ENCODE measurements at places on chromosomes 6 and 20.

DNA sequence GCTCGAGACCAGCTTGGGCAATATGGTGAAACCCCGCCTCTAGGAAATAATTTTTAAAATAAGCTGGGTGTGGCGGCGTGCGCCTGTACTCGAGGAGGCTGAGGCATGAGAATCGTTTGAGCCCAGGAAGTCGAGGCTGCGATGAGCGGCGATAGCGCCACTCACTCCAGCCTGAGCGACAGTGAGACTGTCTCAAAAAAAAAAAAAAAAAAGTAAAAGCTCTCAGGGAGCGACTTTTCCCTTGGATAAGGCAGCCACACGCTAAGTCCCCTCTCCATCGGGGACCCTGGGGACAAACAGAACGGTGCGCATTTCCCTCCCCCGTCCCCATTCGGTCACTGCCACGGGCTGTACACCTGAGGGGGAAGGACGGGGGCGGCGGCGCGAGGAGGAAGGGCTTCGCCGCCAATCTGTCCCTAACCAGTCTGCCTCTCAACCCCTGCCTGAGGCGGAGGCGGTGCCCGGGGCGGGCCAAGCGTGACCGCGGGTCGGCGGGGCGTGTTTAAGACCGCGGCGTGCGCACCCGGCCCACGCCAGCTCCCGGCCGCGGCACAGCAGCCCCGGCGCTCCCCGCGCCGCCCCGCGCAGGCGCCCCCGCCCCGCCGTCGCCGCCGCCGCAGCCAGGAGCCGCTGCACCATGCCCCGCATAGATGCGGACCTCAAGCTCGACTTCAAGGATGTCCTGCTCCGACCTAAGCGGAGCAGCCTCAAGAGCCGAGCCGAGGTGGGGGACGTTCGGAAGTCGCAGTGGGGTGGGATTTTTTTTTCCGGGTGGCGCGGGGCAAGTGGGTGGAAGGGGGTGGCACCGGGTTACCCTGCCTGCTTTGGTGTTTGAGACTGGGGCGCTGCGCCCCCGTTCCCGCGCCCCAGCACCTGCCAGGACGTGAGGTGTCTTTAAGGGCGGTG lies at the start of gene GMPR:
Gene GMPR, plus strand, starts transcription at position 531 of the 906 bp plus-strand sequence. Its CDS starts 107 bp downstream, at position 638.
- peak; percentile 78 for DNase-seq

DNA sequence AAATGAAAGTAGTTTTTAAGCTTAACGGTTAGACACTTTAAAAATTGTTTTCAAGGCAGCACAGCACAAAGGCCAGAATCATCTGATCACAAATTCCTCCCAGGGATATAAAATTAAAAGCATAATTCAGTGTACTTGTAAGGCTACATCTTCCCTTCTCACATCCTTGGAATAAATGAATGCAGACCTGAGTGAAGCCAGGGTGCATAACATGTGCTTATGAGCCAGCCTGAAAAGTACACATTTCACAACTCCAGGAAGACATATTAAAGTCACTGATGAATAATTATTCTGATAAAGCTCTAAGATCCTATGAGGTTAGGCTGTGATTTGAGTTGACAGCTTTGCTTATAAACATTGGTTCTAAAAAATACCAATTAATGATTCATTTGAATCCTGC lies 163.6 kb downstream of the BTBD9 start:
- peak; percentile 11 for DNase-seq

- peak; percentile 78 for DNase-seq
These were observed 25.0 kb upstream of the EMILIN3 start for GRCh38 chr20:41391587-41392001.

GRCh38 chr20:25592135-25592852 lies 7.0 kb upstream of the NINL start:
- no peak for DNase-seq

DNA sequence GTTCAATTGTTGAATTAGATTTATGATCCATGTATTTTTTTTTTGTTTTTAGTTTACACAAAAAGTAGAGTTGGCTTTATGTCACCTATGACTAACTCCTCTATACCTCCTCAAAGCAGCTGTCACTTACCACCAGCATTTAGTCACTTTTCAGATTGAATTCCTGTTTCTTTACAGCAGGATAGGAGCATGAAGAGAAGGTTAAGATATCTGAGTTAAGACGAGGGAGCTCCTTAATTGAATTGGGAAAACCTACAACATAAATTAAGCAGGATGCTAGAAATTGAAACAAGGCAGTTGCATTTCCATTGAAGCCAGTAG lies 237.2 kb downstream of the FARS2 start:
- peak; percentile 28 for DNase-seq

- DNase-seq: peak; percentile 15
These were observed 70.1 kb downstream of the RNF144B start for GRCh38 chr6:18457065-18457737.

- DNase-seq: no peak
These were observed 33.2 kb upstream of the MARCKS start for GRCh38 chr6:113823916-113824315.

GRCh38 chr6:151551223-151551857 lies 57.5 kb downstream of the CCDC170 start:
- no peak for DNase-seq

DNA sequence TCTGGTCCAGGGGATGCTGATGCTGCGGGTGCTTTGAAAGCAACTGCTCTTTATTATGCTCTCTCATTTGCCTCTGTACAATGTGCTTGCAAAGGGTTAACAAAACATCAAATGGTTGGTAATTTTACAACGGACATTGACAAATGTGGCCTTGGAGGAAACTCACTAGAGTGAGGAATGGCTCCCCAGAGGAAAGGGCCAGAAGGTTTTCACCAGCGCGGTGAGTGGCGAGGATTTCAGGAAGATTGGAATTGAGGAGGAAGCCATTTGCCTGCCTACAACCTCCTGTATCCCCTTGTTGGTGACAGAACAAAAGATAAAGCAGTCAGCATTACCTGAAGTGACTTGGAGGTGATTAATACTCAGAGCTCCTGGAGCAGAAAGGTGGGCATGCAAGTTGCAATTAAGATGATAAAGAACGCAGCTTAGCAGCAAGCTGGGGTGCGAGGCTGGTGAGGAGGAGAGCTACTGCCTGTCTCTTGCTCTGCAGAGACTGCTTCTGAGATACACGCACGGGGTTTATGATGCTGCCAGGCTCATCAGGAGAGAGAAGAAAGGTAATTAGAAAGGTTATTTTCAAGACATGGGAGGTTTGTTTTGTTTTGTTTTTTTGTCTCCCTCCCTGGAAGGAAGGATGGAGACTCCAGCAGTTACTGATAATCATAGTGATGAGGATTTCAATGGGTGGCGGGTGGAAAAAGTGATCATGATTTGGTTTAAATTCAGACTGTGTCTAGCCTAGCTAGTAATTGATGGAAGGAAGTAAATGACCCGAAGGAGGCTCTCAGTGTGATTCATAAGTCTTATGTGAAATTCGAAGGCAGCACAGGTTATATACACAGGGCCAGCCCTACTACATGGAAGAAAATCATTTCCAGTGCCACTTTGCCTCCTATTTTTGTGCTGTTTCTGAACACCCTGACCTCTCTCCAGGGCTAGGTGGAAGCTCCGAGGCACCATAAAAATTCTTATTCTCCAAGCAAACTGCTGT lies 141.6 kb upstream of the DTNBP1 start:
- no peak for DNase-seq

DNA sequence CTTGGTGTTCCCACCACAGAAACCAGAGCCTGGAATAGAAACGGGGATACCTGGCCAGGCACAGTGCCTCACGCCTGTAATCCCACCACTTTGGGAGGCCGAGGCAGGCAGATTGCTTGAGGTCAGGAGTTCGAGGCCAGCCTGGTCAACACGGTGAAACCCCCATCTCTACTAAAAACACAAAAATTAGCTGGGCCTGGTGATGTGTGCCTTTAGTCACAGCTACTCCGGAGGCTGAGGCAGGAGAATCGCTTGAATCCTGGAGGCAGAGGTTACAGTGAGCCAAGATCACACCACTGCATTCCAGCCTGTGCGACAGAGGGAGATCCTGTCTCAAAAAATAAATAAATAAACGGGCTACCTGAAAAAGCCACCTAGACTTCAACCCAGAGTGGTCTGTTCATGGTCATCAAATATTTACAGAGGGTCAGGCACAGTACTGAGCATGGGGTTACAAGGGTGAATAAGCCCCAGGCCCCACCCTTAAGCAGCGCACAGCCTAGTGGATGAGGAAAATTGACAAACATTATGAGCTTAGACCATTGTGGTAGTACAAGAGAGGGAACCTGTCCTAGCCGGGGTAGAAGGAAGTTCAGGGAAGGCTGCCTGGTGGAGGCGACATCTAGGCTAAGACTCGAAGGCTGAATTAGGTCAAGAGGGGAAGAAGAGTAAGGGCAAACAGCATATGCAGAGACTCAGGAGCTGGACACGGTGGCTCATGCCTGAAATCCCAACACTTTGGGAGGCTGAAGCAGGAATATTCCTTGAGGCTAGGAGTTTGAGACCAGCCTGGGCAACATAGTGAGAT lies 7.2 kb upstream of the PCIF1 start:
- no peak for DNase-seq

DNA sequence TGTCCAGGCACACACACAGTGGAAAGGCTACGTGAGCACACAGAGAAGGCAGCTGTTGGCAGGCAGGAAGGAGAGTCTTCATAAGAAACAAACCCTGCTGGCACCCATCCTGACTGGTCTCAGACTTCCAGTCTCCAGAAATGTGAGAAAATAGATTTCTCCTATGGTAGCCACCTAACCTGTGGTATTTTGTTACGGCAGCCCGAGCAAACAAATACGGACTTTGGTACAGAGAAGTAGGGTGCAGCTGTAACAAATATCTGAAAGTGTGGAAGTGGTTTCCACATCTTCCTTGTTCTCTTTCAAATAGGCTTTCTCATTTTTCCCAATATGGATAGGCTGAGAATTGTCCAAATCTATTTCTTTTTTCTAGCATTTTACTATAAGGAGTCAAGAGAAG lies 94.6 kb downstream of the ADGB start:
- DNase-seq: no peak

GRCh38 chr6:80607811-80608391 lies 501.4 kb downstream of the BCKDHB start:
- peak; percentile 75 for DNase-seq

- DNase-seq: no peak
These were observed 114.7 kb downstream of the THEMIS start for GRCh38 chr6:127786109-127786508.

DNA sequence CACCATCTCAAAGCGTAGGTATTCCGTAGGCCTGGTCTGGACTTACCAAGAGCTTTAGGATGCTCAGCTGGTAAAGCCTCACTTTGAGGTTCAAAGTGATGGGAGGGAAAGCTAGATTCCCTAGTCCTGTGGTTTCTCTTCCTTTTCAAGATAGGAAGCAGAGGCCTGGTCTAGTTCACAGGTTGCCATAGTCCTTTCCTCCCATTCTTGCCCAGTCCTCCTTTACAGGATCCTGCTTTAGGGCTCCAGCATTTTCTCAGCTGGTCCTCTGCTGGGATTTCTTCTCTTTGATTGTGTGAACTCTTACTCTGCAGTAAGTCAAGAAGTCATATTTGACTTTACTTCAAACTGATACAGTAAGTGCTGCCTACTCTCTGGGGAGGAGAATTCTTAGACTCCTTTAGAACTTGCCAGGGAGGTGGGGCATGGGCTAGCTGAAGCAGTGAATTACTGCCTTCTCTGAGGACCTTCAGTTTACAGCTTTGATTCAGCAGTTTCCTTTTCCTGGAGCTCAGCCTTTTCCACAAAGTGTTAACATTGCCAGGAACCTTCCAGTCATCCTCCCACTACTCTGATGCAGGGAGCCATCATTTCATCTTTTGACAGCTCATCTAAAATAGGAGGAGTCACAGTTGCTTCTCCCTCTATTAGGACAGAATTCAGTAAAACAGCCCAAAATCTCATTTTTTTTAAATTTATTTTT lies 42.8 kb upstream of the PLCG1 start:
- no peak for DNase-seq

- no peak for DNase-seq
These were observed 16.5 kb upstream of the TGM3 start for GRCh38 chr20:2279253-2279779.

DNA sequence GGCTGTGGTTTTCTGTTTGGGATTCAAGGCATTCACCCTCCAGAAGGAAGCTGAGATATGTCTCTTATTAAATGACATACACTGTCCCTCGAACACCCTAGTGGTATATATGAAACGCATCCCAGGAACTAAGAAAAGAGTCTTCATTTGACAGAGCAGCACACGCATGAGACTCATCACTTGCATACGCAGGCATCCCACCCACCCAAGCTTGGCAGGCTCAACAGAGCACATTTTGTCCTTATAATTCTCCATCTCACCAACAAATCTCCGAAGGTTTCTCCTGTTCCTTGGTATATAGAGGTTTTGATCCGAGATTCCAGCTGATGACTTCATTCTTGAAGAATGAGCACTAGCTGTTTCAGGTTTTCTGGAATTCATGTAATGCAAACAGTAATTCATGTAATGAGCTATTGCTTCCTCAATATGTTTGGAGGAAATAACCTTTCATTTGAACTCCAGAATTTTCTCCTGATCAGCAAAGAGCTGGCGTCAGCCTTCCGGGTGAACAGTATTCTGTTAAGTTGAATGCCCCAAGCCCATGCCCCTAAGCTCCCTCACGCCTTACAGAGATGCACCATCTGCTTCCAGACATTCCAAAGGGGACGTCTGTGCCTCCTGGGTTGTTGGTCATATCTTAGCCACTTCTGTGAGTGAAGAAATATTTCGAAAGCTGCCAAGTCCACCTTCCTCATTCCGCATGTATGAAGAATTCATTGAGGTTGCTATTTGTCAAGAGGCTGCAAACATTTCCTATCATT lies 66.0 kb upstream of the CDH4 start:
- DNase-seq: peak; percentile 93

DNA sequence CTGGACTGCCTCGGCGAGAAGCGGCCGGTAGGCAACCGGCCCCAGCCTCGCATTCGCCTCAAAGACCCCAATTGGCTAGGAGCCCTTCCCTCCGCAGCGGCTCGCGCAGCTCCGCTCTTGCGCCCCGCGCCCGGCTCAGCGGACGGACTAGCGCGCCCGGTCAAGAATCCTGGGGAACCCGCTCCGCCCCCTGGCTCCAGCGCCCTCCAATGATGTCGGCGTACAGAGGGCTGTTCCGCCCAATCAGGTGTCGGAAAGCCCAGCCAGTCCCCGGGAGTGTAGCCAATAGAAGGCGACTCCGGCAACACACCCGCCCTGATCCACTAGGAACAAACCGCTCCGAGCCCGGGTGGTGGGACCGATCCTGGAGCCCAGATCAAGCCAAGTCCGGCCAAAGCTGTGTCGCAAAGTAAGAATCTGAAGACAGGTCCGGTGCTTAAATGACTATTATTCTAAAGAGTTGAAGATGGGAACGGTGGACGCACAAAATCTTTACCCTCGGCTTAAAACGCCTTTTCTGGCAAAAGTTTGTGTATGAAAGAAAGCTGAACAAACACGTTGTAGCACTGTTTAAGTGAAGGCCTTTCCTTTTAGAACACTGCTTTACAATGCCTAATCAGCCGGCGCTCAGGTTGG lies 132.2 kb downstream of the OGFRL1 start:
- DNase-seq: peak; percentile 98

GRCh38 chr6:131387562-131388447 lies 185.2 kb upstream of the ARG1 start:
- DNase-seq: no peak

- no peak for DNase-seq
These were observed 55.6 kb downstream of the BMP5 start for GRCh38 chr6:55819811-55820210.

- DNase-seq: no peak
These were observed 369.6 kb downstream of the TENT5A start for GRCh38 chr6:81382852-81383251.
